ENCODE measurements at places on chromosomes 12 and 14.

- no peak for DNase-seq
These were observed 936.1 kb upstream of the FBXO33 start for GRCh38 chr14:40368314-40368713.

- no peak for DNase-seq
These were observed 45.0 kb upstream of the GPR68 start for GRCh38 chr14:91289464-91289863.

DNA sequence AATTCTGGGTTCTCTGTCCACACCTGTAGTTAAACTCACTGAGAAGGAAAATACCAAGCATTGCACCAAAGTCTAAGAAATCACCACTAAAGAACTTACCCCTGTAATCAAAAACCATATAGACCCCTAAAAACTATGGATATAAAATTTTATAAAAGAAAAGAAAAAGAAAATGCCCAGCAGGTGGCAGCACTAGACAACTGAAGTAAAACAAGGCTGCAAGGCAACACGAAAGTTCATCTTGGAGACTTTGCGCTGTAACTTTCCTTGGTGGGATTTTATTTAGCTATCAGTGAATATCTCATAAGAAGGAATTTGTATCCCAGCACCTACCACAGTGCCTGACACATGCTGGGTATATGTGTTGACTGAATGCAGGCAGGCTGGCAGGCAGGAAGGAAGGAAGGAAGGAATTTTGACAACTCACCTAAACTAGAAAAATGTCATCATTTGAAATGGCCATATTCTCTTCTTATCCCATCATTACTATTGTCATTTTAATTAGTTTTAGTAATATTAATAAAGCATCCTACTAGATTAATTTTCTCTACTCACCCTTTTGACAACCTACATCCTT is 68.2 kb upstream of the ETV6 start:
- DNase-seq, result peak; percentile 39

GRCh38 chr14:101549154-101549553 is 12.1 kb upstream of the DIO3 start:
- no peak for DNase-seq

GRCh38 chr14:30996892-30997659 is 28.4 kb upstream of the AP4S1 start:
- DNase-seq, result no peak

DNA sequence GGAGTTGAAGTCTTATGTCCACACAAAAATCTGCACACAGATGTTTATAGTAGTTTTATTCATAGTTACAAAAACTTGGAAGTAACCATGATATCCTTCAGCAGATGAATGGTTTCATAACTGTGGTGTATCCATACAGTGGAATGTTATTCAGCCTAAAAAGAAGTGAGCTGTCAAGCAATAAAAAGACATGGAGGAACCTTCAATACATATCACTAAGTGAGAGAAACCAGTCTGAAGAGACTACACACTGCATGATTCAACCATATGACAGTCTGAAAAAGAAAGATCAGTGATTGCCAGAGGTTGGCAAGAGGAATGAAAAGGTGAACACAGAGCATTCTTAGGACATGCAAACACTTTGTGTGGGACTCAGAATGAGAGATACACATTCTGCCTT is 18.6 kb upstream of the IFNG start:
- DNase-seq, result no peak

GRCh38 chr12:10320643-10321042 is 13.0 kb downstream of the KLRD1 start:
- no peak for DNase-seq

DNA sequence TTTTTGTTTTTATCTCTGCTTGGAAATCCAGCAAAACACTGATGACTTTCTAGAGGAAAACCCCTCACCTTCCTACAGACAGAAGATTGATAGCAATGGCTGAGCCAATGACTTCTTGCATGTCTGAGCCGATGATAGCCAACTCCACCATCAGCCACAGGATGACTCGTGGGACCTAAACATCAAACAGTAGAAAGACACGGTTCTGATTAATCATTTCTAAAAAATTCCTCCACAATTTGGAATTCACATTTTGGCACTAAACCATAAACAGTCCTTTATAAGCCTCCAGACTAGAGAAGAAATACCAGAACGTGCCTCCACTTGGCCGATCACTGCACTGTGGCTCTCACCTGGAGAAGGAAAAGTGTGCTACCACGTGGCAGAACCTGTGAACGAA is 25.9 kb downstream of the SLC11A2 start:
- DNase-seq, result peak; percentile 58

DNA sequence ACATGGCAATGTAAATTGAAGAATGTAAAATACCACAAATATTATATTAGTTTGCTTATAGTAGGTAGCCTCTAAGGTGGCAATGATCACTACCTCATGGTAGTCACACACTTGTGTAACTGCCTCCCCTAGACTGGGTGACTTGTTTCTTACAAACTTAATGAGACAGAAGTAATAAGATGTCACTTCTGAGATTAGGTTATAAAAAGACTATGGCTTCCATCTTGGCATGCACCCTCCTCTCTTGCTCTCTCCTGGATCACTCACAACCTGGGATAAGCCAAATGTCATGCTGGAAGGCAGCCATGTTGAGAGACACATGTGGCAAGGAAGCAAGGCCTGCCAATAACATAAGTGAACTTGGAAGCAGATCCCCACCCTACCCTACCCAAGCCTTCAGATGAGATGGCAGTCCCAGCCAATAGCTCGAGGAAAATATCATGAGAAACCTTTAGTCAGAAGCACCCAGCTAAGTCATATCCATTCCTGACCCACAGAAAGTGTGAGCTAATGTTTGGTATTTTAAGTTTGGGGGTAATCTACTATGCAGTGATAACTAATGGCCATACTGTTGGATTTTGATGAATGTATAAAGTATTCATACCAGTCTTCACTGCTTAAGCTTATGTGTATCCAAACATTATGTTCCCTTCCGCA is 43.3 kb downstream of the PPP1R12A start:
- no peak for DNase-seq

DNA sequence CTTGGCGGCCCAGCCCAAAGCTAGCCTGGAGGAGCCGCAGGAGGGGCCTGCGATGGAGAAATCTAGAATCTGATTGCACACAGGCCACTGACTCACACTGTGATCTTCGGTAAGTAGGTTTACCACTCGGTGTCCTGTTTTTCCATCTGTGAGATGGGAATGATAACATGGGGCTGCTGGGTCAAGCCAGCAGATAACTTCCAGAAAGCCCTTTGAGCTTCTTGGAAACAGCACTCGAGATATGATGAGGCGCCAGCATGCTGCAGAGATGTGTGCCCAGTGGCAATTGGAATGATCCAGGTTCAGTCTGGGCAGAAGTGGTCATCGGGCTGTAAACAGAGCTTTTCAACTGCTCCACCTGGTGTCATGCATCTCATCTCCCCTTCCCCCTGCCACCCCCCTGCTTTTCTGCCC is 771.3 kb upstream of the TBX3 start:
- DNase-seq, result no peak

DNA sequence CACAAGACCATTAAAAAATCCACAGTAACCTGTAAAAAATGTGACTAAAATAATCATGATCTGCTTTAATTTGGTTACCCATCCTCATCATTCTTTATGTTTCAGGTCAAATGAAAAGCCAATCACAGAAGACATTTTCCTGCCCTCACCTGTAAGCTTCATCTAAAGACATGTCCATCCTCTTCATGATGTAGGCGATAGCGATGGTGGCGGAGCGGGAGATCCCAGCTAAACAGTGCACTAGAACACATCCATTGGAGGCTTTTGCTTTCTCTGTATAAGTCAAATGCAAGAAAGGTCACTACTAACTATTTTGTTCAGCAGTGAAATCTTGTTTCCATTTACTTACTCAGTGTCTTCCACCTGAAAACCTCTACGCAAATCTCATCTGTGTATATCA is 82.6 kb downstream of the DUSP16 start:
- DNase-seq, result no peak

- no peak for DNase-seq
These were observed 6.4 kb downstream of the STX2 start for GRCh38 chr12:130832561-130833209.

- DNase-seq, result no peak
These were observed 29.1 kb downstream of the CDC42BPB start for GRCh38 chr14:103028161-103028767.

DNA sequence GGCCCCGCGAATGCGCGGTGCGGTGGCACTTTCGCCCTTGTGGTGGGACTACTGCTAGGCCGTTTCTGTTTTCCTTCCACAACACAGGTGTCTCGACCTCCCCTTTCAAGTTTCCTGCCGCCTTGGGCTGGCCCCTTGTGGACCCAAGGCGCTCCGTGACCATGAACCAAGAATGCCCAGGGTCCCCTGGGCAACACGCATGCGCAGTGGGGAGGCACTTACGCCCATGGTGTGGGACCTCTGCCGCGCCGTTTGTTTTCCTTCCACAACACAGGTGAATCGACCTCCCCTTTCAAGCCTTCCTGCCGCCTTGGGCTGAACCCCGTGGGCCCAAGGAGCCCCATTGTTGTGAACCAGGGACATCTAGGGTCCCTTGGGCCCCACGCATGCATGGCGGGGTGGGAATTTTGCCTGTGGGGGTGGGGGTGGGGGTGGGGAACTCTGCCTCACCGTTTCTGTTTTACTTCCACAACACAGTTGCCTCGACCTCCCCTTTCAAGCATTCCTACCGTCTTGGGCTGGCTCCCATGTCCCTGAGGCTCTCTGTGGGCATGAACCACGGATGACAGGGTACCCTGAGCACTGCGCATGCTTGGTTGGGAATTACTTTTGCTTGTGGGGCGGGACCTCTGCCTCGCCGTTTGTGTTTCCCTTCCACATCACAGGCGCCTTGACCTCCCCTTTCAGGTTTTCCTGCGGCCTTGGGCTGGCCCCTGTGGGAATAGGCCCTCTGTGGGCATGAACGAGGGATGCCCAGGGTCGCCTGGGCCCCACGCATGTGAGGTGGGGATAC is 355.1 kb downstream of the ALG10 start:
- DNase-seq, result no peak

- DNase-seq, result no peak
These were observed 330.6 kb upstream of the NAV3 start for GRCh38 chr12:77500089-77500488.

DNA sequence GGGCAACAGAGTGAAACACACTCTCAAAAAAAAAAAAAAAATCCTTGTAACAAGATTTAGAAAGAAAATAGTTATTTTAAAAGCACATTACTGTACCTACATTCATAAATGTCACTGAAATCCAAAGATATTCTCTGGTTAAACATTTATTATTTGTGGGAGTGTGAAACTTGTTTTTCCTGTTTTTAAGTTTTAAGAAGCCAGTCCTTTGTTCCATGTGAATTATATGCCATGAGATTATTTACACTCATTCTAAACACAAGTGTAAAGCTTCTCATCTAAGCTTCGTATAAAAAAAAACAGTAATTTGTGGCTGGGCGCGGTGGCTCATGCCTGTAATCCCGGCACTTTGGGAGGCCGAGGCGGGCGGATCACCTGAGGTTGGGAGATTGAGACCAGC is 15.0 kb downstream of the VCPKMT start:
- no peak for DNase-seq
